ENCODE measurements at places on chromosomes 16 and 17.

DNA sequence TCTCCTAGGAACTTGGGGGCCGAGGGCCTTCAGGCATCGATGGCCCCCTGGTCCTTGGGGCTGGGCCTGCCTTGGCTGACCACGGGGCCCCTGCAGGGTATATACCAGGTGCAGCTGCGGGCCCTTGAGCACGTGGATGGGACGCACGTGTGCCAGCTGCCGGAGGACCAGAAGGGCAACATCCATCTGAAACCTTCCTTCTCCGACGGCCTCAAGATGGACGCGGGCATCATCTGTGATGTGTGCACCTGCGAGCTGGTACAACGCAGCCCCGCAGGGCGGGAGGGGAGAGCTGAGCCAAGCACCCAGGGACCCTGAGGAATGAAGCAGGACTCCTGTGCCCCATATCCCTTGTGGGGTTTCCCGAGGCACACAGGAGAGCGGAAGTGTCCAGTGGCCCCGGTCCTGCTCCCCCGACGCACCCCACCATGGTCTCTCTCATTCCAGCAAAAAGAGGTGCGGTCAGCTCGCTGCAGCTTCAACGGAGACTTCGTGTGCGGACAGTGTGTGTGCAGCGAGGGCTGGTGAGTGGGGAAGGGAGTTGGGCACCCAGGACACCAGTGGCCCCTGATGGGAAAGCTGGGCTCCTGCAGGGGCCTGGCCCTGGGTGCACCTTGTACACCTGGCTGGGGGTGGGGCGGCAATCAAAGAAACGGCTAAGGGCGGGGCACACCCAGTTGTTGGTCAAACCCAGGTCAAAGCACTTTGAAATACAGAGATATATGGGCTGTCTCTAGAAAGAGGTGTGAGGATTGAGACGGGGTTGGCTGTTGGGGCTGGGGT, 10.6 kb downstream of the ITGB4 start:
- DNase-seq, result no peak

DNA sequence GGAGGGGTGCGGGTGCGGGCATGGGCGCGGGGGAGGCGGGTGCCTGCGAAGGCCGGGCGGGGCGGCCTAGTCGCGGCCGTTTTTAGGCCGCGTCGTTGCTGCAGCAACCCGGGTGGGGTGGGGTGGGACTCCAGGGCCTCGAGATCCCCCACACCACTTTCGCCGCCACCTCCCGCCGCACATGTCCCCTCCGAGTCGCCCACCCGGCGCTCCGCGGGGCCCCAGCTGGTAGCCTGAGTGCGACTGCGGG, 11.3 kb downstream of the TBX2 start:
- DNase-seq, result no peak

DNA sequence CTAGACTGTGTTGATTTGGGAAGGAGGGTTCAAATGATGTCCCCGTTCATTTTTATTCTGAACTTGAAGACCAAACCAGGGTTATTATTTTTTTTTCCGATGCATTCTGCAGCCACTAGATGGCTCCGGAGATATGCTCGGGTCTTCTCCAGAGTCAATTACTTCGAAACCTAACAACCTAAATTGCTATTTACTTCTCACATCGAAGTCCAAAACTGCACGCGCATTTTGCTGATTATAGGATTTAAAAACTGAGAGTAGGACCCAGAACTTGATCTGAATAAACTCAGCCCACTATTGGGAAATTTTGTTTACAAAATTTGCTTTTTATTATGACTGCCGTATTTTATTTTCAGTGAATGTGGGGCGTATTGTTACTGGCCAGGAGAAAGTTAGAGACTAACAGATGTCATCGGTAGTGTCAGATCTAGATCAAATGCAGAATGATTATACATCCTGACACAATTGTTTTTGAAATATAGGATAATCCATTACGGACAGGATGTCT, 263.8 kb downstream of the HS3ST3A1 start:
- no peak for DNase-seq

DNA sequence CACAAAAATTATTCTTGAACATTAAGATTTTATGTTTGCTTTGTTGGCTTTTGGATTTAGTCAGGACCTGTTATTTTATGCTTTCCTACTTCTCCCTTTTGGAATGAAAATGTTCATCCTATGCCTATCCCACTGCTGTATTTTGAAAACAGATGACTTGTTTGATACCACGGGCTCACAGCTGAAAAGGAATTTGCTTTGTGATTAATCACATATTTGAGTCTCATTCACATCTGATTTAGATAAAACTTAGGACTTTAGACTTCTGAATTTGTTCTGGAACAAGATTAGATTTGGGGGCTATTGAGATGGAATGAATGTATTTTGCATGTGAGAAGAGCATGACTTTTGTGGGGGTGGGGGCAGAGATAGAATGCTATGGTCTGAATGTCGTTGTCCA, 1012.6 kb downstream of the CDH11 start:
- no peak for DNase-seq

GRCh38 chr16:53374800-53375199, 59.5 kb upstream of the RBL2 start:
- no peak for DNase-seq

DNA sequence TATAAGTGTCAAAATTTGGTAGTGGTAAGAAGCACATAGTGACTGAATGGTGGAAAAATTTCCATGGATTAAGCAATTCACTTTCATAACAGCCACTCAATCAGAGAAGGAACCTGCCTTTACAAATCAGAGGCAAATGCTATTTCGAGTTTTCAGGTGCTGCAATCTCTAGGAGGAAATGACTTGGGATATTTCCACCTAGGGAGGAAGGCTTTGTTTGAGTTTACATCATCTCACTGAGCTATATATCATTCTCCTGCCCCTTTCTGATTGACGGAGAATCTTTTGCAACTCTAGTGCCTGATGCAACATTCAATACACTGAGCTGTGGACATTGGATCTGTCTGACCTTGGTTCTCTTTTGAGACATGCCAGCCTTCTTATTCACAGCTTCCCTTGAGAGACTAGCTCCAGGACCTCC, 26.3 kb downstream of the MARCHF10 start:
- DNase-seq, result no peak

DNA sequence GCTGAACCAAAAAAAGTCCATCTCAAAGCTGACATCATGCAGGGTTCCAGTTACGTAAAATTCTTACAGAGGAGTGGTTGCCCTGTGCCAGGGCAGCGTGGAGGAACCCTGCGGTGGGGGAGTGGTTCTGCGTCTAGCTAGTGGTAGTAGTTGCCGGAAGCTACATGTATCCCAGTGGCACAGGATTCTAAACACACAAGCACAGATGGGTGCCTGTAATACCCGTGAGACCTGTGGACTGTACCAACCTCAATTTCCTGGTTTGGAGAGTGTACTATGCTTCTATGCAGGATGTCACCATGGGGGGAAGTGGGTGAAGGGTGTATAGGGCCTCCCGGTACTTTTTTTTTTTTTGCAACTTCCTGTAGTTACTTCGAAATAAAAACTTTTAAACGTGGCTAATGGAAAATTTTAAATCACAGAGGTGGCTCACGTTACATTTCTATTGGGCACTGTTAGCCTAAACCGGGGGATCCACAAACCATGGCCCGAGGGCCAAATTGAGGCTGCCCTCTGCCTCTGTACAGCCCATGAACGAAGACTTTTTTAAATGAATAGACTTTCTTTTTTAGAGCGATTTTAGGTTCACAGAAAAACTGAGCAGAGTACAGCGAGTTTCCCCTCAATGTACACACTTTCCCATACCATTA, 38.5 kb downstream of the TBC1D16 start:
- no peak for DNase-seq

GRCh38 chr16:64900019-64900418, 221.8 kb downstream of the CDH11 start:
- no peak for DNase-seq

DNA sequence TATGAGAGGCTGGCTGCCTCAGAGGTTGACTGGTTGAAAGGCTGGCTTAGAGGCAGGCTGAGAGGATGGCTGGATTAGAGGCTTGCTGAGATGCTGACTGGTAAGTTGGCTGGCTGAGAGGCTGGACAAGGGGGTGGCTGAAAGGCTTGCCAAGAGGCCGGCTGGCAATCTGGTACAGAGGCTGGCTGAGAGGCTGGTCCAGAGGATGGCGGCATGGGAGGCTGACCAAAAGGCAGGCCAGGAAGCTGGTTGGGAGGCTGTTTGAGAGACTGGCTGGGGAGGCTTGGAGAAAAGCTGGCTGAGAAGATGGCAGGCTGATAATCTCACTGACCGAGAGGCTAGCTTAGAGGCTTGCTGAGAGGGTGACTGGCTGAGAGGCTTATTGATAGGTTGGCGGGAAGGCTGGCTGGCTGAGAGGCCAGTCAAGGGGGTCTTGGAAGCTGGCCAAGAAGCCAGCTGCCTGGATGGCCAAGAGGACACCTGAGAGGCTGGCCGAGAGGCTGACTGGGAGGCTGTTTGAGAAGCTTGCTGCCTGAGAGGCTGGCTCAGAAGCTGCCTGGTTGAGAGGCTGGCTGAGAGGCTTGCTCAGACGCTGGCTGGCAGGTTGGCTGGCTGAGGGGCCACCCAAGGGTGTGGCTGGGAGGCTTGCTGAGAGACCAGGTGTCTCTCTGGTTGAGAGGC, 34.2 kb upstream of the ACSM2B start:
- DNase-seq, result no peak

GRCh38 chr16:17529982-17530760, 59.4 kb upstream of the XYLT1 start:
- DNase-seq, result no peak

GRCh38 chr17:3546997-3547396, 10.6 kb downstream of the TRPV3 start:
- DNase-seq, result no peak

DNA sequence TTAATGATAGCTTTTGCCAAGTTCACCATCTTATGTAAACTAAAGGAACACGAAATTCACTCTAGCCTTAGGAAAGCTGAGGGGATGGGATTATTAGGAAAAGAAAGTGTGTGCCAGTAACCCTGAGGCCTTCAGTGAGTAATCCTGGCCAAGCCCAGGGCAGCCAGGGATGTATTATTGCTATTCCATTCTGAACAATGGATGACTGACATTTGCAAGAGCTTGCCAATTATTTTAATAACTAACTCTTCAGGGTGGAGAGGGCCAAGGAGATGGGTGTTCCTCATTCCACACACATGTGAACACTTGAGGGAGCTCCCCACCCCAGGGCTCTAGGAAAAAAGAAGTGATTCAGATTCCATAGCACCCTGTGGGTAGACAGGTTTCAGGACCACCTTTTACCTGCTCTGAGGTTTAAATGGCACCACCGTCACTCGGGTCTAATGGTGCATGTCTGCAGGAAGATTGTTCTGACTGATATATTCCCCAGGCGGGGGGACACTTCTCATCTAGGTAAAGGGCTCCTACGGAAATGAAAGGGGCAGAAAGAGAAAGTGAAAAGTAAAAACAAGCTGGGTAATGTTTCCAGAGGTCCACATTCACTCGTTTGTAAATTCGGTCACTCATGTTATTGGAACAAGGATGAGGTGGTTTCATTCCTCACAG, 41.5 kb downstream of the TK2 start:
- DNase-seq, result no peak

DNA sequence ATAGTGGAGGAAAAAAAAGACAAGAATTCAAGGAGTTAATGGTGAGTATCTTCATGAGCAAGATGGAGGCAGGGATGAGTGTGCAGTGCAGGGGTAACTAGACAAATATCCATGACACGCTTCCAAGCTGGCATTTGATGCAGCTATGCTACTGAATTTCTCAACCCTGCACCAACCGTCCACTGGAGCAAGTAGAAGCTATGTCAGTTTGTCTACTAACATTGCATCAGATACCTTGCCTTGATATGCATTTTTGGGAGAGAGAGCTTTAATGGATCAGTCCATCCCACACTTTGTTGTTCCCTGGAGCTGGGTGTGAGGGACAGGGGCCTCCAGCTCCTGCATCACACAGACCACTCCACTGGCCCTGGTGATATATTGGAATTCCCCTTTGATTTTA, 16.4 kb downstream of the CCL11 start:
- no peak for DNase-seq

DNA sequence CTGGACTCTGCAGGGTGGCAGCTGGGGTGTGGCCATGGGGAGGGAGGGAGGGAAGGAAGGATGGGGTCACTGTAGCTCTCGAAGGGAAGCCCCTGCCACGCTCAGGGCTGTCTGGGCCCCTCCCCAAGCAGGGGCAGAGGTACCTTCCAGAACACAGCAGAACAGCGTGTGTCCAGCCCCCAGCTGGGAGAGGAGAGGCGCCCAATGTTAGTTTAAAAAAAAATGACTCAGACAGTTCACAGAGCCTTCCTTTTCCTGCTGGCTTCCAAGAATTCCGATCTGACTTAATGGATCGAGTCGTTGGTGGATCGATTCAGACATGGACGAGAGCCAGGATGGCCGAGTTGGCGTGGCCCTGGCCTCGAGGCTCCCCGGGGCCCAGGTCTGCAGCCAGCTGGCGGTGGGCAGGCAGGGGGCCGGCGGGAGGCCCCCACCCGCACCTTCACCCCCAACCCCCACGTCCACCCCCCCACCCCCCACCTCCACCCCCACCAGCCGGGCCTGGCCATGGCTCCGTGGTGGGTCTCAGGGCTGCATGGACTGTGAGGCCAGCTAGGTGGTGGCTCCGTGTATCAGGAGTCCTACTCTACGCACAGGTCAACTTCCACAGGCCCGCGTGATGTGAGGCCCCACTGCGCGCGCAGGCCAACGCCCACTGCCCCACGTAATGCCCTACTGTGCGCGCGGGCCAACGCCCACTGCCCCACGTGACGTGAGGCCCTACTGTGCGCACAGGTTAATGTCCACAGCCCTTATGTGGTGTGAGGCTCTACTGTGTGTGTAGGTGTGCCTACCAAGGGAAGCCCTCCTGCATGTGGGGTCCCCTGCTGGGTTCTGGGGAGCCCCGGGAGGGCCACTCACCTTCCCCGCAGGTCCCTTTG, 21.8 kb downstream of the CACNA1H start:
- DNase-seq, result no peak

DNA sequence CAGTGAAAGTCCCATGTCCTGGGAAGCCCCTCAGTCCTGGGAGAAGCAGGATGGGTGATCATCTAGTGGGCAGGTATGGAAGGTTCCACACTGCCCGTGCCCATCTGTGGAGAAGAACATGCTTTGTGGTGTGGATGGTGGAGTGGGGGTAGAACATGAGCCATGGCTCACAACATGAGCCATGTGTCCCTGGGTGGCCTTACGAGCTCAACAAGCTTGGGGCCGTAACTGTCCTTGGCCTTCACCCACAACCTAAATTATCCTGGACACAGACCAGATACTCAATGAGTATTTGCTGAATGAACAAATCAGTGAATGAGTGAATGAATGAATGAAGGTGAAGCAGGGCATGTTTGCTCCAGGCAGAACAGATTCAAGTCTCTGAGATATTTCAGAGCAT, 13.5 kb downstream of the SOX8 start:
- DNase-seq, result no peak

GRCh38 chr17:42422412-42422957, 571 bp downstream of the CAVIN1 start:
- DNase-seq, result peak; percentile 53

All from WTC11 (cell line).